ENCODE measurements at places on chromosomes 2 and 18.

DNA sequence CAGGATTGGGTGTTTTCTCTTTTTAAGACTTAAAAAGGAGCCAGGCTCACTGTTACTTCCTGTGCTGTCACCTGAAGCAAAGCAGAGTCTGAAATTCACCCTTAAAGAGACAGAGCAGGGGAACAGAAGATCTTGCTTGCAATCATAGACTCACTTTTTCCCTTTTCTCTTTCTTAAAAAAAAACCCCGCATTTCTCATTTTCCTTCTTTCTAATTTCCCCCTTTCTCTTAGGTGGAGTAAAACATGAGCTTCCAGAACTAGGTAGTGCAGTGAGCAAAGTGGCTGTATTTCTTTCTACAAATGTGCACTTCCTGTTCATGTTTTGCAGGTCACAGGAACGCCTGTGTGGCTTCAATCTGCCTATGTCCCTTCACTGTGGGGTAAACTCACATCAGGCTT lies 381.2 kb downstream of the LPIN1 start:
- peak; percentile 29 for DNase-seq

DNA sequence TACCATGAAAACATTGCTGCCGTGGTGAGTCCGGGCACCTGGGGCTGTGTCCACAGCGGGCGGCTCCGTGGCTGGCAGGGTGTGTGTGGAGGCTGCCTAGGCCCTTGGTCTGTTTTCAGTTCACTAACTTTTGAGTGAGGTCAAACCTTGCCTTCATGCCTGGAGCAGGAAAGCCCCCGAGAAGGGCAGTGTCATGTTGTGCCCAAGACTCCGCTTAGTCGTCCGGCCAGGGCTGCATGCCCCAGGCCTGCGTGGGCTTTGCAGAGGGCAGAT lies 24.1 kb downstream of the MAL start:
- DNase-seq: no peak

- no peak for DNase-seq
These were observed 373.4 kb downstream of the TNS1 start for GRCh38 chr2:217629347-217629746.

GRCh38 chr2:55865096-55865835 lies 58.3 kb downstream of the EFEMP1 start:
- no peak for DNase-seq

DNA sequence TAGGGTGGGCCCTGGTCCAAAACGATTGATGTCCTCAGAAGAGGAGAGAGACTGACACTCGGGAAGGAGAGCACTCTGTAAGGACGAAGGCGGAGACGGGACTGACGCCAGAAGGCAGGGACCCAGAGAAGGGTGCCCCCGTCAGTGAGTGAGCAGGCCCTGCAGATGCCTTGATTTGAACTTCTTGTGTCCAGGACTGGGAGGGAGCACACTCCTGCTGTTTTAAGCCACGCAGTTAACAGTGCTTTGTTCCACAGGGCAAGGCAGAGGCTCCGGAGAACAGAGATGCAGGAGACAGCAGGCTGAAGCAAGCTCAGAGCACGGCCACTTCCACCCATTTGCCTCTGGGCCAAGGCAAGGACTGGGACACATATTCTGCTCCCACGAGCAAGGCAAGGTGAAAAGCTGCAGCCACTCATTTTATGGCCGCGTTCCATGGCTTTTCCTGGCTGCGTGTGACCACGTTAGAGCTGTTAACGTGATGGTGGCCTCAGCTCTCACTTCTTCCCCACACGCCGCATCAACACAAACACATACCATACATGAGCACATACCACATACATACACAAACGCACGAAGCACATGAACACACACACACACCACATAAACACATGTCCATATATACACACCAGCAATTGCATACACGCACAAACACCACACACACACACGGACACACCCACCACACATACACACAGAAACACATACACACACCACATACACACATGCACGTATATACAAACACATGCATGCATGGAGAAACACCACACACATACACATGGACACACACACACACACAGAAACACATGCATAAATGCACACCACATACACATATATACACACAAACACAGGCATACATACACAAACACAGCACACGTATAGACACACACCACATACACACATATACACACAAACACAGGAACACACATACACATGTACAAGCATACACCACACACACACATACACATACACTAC lies 521.0 kb upstream of the MYT1L start:
- no peak for DNase-seq

GRCh38 chr2:234898534-234899053 lies 53.2 kb upstream of the SH3BP4 start:
- DNase-seq: no peak

GRCh38 chr2:207236156-207236935 lies 70.6 kb upstream of the KLF7 start:
- DNase-seq: no peak

DNA sequence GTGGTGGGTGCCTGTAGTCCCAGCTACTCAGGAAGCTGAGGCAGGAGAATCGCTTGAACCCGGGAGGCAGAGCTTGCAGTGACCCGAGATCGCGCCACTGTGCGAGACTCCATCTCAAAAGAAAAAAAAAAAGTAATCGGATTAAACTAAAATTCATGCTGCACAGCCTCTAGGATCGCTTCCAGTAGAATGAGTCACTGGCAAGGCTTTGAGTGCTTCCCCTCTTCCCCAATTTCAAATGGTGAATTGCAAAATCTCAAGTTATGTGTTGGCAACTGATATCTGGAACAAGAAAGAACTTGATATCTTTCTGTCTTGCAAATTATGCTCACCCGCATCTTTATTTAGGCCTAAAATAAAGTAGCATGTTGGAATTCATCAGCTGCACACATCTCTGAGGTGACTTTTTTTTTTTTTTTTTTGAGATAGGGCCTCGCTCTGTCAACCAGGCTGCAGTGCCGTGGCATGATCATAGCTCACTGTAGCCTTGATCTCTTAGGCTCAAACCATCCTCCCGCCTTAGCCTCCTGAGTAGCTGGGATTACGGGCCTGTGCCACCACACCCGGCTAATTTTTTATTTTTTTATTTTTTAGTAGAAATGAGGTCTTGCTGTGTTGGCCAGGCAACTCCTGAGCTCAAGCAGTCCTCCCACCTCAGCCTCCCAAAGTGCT lies 12.7 kb downstream of the TTC39C start:
- DNase-seq: no peak

Data from activated CD8-positive, alpha-beta T cell treated with anti-CD3 and anti-CD28 coated beads for 36 hours (primary cell).